ENCODE measurements at places on chromosomes 4 and X.

GRCh38 chr4:7281691-7282665, 89.6 kb downstream of the SORCS2 start:
- DNase-seq = no peak

GRCh38 chrX:107506596-107507031, 57.2 kb downstream of the FRMPD3 start:
- no peak for DNase-seq

DNA sequence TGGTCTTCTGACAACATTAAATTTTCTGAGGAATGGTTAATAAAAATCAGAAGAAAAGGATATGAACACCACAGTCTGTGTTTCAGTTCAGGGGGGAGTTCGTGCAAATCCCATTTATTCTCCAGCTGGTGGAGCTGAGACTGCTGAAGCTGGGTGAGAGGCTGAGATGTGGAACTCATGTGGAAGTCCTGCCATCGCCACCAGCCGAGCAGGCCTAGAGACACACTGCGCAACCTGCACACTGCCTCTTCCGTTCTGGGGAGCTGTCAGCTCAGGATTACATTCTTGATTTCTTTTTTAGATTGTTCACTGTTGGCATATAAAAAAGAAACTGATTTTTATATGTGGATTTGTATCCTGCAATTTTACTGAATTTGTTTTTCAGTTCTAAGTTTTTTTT, 66.6 kb upstream of the ELOVL6 start:
- DNase-seq = no peak

GRCh38 chr4:41534404-41534803, 3.6 kb upstream of the LIMCH1 start:
- DNase-seq = no peak

GRCh38 chr4:80138551-80139538, 58.5 kb upstream of the PRDM8 start:
- peak; percentile 79 for DNase-seq

DNA sequence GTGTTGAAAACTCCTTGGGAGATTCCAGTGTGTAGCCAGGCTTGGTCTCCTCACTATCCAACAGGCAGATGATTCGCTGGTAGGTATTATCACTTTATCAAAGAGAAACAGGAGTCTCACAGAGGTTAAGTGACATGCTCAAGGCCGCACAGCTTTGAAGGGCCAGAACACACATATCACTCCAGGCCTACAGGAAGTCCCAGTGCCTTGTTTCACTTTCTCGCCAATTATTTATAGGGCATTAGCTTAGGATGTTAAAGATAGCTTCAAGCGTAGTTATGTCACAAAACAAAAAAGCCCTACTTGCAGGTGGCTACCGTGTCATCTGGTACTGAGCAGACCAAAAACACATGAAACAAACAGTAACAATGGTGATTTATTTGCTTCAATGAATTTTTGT, 13.2 kb downstream of the ATP8A1 start:
- no peak for DNase-seq

DNA sequence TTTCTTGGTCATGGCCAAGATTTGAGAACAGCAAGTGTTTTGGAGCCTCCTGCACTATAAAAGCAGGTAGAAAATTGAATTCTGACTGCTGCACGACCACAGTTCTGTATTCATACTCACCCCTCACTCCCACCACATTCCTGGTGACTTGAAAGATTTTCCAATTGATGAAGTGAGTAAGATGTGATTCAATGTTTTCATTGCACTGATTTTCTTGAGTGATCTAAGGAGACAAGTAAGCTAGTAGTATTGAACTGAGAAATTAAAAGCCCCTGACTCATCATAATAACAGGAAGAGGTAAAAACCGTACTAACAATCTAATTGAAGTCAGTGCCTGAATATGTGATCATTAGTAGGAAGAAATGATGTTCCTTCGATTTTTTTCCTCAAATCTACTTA, 6.1 kb upstream of the SEC24D start:
- peak; percentile 65 for DNase-seq

DNA sequence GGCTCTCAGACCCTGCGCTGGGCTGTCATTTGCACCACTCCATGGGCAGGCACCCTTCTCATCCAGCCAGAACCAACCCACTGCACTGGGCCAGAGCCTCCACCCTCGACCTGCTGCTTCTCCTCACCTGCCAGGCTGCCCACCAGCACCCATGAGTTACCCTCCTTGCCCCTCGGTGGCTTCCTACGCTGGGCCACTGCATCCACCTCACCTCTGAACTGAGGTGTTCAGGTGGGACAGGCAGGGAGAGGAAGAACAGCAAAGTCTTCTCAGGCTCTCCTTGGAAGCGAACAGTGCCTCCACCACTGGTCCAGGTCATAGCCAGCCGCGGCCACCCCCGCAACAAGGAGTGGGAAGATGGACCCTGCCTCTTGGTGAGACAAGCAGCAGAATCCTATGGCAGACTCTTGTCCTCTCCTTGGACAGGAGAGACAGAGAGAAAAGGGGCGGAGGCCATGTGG, 32.4 kb upstream of the HMX1 start:
- DNase-seq = no peak

GRCh38 chr4:132203618-132204017, 945.5 kb upstream of the PCDH10 start:
- DNase-seq = no peak

DNA sequence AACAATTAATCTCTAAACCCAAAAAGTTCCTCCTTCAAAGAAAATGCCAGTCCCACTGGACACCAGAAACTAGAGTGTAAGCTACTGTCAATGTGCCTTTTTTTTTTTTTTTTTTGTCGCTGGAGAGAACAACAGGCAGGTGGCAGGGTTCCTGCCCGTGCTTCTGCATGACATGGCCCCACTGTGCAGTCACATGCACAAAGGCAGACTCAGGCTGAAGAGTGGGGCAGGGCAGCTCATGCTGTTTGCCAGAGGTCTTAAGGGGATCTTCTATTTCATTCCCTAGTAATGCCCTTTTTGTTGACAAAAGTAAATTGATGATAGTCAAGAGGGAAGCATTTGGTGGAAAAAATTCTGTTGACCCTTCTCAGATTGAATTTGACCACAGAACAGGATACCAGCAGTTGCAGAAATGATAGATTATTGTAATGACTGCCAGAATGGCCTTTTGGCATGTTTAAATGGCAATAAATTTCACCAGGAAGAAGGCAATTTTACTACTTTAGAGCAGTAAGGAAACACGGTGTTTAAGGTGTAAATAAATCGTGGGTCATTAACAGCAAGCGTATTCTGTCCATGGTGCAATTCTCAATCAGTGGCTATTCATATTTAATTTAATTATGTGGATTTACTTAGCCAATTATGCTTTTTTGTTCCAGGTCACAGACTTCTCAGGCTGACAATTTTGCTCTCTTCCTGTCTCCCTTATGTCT, 80.9 kb downstream of the NKX6-1 start:
- no peak for DNase-seq
